ENCODE measurements at places on chromosomes 1 and 21.

DNA sequence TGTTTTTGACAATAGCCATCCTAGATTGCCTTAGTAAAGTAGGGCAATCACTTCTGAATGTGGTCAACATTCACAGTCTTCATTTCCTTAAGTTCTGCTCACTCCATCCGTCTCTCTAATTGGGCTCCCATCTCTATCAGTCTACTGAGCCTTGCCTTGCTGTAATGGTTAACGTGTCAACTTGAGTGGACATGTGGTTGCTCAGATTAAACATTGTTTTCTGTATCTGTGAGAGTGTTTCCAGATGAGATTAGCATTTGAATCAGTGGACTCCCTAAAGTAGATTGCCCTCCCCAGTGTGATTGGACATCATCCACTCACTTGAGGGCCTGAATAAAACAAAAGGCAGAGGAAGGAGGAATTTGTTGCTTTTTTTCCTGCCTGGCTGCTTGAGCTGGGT, 26.4 kb downstream of the C1orf216 start:
- DNase-seq: no peak

DNA sequence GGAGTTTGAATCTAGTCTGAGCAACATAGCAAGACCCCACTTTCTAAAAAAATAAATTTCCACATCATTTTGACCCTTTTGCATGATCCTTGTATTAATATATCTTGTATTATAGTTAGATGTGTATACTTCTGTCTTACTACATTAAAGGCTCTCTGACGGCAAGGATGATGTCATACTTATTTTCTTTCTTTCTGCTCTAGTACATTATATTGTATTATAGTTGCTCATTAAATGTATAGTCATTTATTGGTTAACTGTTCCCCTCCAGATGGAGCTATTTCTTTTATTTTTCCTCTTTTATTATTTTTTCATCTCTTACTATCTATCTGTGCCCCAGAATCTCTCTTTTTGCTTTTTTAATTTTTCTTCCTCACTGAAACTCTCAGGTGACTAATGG, 15.0 kb upstream of the OLFML2B start:
- DNase-seq: no peak

GRCh38 chr21:45382697-45382997, 22.3 kb upstream of the COL18A1 start:
- no peak for DNase-seq

DNA sequence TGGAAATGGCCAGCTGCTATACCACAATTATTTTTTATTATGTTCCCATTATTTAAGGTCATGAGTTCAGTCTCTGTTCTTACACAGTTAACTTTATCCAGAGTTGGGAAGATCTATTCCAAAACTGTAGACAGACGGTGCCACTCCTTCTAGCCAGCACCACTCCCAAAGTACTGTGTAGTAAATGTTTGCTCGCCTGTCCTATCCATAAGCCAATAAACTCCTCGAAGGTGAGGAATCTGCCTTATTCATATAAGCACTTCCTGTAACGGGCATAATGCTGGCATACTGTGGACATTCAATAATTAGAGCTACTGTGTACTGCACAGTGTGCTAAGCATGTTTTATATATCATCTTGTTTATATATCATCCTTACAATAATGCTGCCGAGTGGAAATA, 26.1 kb upstream of the STMN1 start:
- DNase-seq: no peak

DNA sequence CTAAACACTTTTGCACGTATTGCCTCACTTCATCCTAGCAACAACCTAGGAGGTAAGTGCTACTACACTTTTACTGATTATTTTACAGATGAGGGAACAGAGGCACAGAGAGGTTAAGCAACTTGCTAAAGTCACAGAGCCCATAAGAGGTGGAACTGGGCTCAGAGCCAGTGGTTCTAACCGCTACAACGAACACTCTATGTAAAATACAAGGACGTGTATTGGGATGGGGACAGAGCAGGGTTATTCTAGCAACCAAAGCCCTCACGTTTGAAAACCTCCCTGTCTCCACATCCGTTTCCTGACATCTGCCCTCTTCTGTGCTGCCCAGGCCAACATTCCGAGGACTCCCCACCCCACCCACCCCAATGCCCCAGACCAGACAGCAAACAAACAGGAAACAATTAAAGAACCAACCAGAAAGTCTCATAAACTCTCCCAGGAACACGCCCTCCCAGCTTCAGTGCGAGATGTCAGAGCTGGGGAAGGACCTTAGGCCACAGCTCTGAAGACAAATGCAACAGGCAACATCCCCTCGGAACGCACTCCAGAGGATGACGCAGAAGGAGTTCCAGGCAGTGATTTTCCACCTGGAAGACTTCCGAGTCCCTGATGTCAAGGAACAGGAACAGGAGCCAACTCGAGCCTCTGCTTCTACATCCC, 41.1 kb downstream of the GLIS1 start:
- DNase-seq: no peak

GRCh38 chr1:200958597-200958996, 63.9 kb downstream of the INAVA start:
- DNase-seq: no peak

DNA sequence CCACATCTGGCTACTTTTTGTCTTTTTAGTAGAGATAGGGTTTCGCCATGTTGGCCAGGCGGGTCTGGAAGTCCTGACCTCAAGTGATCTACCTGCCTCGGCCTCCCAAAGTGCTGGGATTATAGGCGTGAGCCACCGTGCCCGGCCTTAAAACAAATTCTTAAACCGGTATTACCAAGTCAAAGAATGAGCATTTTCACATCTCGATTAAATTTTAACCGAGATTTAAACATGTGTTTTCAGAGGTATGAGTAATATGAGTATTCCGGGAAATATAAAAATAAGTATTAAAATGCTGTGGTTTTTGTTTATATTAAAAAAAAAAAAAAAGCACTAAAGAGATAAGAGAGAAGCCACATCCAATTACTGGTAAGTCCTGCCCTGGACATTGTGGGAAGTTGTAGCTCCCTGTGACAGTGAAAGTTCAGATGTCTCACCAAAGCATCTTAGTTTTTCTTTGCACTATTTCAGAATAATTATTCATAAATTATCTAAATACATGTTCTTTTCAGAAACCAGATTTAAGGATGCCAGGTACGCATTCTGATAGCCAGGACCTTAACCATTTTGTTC, 24.9 kb downstream of the ZNF281 start:
- DNase-seq: no peak

- DNase-seq: no peak
These were observed 3.1 kb downstream of the PRKAB2 start for GRCh38 chr1:147169171-147169570.

DNA sequence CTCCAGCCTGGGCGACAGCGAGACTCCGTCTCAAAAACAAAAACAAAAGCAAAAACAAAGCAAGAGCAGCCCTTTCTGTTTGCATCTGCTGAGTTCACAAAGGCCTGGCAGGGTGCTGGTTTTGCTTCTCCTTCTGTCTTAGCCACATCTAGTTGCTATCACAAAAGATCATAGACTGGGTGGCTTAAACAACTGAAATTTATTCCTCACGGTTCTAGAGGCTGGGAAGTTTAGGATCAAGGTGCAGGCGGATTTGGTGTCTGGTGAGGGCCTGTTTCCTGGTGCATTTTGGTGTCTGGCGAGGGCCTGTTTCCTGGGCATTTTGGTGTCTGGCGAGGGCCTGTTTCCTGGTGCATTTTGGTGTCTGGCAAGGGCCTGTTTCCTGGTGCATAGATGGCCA, 471.3 kb downstream of the CAMTA1 start:
- no peak for DNase-seq

DNA sequence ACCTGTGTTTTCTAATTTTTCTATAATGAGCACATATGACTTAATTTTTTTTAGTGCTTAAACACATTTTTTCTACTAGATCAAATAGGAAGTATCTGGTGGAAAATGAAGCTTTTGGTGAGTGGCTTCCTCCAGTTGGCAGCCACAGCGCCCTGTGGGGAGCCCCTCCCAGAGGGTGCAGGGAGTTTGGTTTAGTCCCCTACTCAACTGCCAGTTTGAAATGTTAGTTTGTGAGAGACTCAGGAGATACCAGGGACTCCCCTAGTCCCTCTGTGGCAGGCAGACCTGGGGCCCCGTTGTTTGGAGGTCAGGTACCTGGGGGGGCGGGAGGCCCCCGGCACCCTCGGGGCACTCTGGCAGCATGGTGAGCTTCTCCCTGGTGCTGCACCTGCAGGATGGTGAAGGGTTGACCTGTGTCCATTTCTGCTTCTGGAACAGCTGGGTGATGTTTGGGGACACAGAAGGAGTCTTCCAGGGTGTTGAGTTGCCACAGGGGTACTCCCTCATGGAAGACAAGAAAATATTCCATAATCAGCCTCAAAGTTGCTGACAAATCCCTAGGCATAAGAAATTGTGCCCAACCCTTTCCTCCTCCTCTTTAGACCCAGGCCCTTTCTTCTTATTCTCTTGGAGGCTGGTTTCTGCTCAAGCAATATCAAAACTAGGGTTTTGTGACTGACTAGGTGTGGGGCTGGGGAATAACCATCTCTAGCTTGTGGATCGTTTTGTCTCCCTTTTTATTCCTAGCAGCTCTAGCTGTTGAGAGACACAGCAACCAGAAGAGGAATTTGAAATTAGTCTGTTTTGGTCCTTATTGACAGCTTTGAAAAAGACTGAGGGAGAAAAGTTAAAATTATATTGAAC, 91.6 kb downstream of the ABCA4 start:
- DNase-seq: no peak

DNA sequence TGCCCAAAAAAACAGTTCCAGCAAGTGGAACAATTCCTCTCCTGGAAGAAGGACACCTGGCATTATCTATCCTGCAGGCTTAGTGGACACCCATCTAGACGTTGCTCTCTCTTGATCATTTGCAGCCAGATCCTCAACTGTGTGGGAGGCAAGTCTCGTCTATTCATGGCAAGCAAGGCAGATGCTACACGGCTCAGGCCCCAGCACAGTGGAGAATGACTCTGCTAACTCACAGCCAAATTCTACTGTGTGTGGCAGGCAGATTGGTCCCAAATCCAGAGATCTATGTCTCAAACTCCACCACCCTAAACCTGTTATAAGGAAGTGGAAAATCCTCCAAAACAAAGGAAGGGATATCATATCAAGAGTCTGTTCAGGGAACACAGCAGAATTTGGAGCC, 7.0 kb downstream of the TNNT2 start:
- no peak for DNase-seq
